ENCODE measurements at places on chromosomes 7 and 10.

DNA sequence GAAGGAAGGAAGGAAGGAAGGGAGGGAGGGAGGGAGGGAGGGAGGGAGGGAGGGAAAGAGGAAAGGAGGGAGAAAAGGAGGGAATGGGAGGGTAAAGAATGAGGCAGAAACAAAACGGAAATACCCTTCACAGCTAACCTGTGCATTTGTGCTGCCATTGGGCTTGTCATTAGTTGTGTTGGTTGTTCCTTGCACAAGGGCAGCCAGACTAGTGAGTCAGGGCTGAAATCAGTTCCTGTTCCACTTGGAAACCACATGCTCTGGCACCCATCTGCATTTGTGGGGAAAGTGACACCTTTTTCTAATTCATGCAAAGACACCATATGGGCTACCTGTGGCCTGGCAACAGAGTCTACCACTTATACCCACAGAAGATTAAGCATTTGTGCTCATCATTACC, 1004.0 kb upstream of the C7orf33 start:
- DNase-seq, result peak; percentile 21

DNA sequence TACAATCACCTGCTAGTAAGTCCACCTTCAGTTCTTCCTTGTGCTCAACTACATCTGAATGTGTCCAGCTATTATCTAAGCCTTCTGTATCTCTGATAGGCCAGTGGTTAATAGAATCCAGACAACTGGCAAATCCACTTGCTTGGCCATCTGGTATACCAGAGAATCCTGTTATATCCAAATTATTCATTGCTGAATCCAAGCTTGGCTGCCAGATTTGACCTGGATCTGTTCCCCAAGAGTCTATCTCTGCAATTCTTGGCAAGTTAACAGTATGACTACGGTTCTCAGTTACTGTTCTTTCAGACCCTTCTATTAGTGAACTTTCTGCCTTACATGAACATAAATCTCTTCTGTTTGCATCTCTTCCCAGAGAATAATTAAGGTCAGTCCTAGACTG, 154.6 kb upstream of the TARP start:
- peak; percentile 42 for DNase-seq

DNA sequence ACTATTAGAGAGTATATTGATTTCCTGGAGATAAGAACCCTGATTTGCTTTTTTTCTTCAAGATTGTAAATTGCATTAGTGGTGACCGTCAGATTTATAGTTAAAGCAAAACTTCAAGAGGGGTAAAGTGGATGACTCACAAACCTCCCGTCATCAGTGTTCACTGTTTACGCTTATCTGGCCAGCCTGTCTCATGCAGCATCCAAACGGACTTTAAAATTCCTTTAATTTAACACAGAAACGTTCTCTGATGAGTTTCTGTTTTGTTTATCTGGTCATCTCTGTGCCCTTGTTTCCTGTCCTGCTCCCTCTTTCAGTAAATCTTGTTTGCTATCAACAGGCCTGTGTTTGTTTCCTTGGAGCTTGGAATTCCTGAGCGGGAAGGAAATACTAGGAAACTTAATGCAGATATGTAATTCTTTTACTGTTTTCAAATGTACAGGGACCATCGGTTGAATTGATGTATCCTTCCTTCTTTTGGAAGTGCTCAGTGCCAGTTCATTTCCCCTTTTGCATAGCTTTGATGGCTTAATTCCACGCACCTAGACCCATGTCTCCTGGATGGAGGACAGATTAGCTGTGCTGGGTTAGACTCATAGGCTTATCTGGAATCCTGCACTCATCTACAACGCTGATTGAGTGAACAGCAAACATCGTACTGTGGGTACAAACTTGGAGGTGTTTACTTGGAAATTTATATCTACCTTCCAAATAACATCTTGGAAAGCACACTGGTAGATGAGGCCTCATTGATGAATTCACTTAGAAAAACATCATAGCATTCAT, 21.3 kb downstream of the PTPRE start:
- no peak for DNase-seq

DNA sequence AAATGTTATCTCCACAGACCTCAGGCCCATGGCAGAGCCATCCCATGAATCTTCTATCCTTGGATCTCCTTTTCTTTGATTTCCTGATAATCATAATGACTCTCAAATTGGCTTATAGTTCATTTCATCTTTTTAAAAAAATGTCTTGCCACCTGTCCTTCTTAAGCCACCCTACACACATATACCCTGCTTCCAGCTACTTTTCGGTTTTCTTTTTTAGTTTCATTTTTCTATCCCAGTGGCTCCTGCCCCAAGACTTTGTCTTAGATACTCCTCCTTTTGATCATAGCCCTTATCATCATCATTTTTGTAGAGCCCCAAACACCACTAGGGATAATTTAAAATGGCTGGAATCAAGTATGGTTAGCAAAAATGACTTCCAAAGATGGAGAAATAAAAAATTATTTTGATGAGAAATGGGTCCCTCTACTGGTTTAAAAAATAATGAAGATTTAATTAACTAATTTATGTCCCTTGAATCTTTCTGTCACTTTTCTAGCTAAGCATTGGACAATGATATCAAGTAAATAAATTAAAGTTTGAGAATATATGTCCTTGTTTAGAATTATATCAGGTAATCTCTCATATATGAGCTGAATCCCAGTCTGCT, 277.3 kb upstream of the SEMA3D start:
- no peak for DNase-seq

DNA sequence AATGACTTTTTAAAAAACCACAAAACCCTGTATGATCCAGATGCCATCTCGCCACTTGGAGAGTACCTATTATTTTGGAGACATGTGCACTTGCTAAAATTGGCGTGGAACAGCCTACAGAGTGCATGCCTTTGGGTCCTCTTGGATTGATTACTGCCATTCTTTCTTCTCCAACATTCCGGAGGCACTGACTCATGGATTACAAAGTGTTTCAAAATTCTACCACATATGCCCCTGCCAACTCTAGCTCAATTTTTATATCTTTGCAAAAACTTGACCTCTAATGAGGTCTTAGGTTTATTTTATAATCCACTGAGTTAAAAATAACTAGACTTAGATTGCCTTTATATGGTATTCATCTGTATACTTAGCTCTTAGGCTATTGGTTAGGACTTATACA, 55.8 kb upstream of the KIF5B start:
- DNase-seq, result peak; percentile 78

- DNase-seq, result peak; percentile 75
Measured at GRCh38 chr7:116218051-116218645, 7.8 kb downstream of the TES start.

- DNase-seq, result no peak
Measured at GRCh38 chr7:159310457-159311171, 165.9 kb upstream of the VIPR2 start.

DNA sequence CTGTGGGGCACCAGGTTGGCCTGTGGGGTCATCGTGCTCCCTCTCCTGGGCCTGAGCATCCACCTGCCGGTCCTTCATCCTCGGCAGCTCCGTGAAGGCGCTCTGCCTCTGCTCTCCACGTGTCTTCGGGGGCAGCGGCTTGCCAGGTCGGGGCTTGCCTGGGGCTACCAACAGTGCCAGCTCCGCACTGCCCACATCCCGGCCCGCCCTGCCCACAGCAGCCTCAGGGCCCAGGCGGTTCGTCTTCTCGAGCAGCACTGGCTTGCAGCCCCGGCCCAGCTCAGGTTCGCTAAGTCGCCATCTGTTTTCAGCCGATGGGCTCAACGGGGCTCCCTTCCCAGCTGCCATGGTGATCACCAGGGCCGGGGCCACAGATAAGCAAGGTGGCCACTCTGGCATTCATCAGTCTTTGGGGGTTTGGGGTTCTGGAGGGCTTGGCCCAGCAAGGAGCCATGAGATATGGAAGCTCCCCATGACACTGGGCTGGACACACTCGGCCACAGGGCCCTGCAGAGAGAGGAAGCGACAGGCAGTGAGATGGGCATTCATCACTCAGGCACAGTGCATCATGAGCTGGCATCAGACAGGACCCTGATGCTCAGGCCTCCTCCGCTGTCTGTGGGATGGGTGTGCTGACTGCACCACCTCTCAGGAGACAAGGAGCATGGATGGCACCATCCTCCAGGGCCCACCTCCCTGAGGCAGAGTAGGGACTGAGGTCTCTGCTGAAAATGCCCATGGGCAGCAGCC, 15.5 kb downstream of the ZNF488 start:
- DNase-seq, result no peak

GRCh38 chr10:90986870-90987269, 66.0 kb upstream of the ANKRD1 start:
- no peak for DNase-seq

- DNase-seq, result peak; percentile 38
Measured at GRCh38 chr7:130063036-130063435, 7.3 kb upstream of the KLHDC10 start.

- no peak for DNase-seq
Measured at GRCh38 chr10:50420196-50420595, 168.9 kb upstream of the ASAH2 start.

DNA sequence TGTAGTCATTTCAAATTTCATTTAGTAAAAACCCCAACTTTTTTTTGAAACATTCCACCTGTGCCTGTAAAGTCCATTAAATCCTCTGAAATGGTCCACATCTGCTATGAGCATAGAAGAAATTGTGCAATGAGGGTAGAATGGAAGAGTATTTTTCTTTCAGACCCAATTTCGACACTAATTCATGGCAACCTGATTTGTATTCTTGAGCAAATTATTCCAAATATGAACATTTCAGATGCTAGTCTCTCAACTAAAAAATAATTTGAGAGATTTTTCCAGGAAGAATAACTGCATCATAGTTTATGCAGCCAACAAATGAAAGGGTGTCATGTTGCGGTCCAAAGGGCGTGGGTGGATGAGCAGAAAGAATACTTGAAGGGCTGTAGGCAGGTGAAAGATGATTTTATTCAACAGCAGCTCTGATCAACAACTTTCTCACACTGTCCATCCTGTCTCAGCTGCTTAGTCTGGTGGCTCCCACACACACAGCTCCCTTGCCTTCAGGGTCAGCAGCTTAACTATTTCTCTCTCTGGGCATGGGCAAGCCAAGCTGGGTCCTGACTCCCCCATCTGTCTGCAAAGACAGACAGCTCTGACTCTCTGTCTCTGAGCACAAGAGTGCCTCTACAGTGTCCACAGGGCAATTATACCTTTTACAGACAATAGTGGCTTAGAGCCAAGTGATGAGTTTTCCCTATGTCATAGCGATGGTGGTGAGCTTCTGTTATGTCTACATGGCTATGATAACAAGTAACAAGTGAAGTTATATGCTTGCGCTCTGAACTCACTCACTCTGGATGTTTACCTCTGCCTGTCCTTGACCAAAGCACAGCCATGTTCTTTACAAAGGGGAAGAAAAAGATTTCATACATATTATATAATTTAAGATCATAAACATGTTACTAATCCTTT, 11.5 kb downstream of the STEAP2 start:
- peak; percentile 70 for DNase-seq

- no peak for DNase-seq
Measured at GRCh38 chr10:77433546-77433945, 204.1 kb downstream of the KCNMA1 start.

- peak; percentile 21 for DNase-seq
Measured at GRCh38 chr10:22713853-22714478, 412 bp downstream of the PIP4K2A start.

DNA sequence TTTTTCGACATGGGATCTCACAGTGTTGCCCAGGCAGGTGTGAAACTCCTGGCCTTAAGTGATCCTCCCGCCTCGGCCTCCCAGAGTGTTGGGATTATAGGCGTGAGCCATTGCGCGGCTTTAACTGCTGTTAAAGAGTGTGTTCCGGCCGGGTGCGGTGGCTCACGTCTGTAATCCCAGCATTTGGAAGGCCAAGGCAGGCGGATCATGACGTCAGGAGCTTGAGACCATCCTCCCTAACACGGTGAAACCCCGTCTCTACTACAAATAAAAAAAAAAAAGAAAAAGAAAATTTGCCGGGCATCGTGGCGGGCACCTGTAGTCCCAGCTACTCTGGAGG, 1.1 kb downstream of the RABGEF1 start:
- DNase-seq, result peak; percentile 40

All from fibroblast of skin of abdomen (primary cell).